M059J (cell line): ENCODE measurements at places on chromosomes 1 and 21. TPM values are rescaled to one million over a fixed set of nuclear protein-coding genes. Genes with fewer than 3 reads are reported as not detected.

Gene TMPRSS15
- 0.17 and 0.91 TPM in 2 replicates for total RNA-seq

Gene CD5L
- total RNA-seq, result 0.10 TPM in 1 of 2 replicates, not detected in the other

Gene GPR25
- not detected in 2 replicates for total RNA-seq

Gene LCE1E
- not detected in 2 replicates for total RNA-seq

Gene TAS1R1
- 0.27 TPM in 1 of 2 replicates, not detected in the other for total RNA-seq

Gene SYT6
- not detected in 2 replicates for total RNA-seq
